ENCODE measurements at places on chromosomes 16 and 17. TPM values are rescaled to one million over a fixed set of nuclear protein-coding genes. Genes with fewer than 3 reads are reported as not detected.

GRCh38 chr16:14088155-14088753 lies 17.1 kb downstream of the MRTFB start:
- no peak for DNase-seq

- no peak for DNase-seq
These were observed 140.0 kb downstream of the TANC2 start for GRCh38 chr17:63106050-63106449.

GRCh38 chr17:62824290-62825131 lies 16.4 kb upstream of the MARCHF10 start:
- DNase-seq: no peak

The PLXDC1 gene
- total RNA-seq: 17.9 TPM

GRCh38 chr16:2902337-2903130 lies 9.2 kb upstream of the FLYWCH1 start:
- no peak for DNase-seq

- DNase-seq: no peak
These were observed 59.3 kb upstream of the KSR1 start for GRCh38 chr17:27396941-27397340.

DNA sequence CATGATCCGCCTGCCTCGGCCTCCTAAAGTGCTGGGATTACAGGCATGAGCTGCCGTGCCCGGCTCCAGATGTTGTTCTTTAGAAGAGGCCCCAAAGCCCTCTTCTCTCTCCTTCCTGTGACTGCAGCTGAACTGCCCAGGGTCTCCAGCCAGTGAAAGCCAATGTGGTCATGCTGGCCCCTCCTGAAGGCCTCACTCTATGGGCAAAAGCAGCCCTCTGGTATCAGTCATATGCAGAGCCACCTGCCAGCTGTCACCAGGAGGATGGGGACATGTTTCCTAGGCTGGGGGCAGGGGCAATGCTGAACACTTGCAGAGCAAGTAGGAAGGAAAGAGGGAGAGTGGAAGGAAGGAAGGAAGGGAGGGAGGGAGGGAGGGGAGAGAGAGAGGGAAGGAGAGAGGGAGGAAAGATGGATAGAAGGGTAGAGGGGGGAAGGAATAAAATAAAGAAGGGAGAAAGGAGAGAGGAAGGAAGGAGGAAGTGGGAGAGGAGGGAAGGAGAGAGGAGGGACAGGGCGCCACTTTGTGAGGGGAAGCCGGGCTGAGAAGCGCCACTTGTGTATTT lies 36.0 kb downstream of the SOCS3 start:
- DNase-seq: no peak

The CES5A gene
- total RNA-seq: not detected

DNA sequence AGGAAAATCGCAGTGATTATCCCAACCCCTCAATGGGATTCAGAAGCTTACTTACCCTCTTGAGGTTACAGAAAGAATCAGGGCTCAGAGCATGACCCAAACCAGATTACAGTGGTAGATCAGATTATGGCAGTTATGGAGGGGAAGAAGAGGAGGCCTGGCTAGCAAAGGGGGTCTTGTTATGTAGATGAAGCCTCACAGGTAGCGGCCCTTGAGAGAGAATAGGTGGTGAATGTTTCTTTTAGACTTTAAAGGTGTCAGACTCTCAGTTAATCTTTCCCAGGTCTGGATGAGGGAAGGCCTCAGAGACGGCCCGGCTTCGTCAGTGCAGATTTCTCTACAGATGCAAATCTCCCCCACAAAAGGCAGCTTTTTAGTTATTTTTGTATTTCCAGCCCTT lies 15.6 kb downstream of the RNF112 start:
- DNase-seq: no peak

DNA sequence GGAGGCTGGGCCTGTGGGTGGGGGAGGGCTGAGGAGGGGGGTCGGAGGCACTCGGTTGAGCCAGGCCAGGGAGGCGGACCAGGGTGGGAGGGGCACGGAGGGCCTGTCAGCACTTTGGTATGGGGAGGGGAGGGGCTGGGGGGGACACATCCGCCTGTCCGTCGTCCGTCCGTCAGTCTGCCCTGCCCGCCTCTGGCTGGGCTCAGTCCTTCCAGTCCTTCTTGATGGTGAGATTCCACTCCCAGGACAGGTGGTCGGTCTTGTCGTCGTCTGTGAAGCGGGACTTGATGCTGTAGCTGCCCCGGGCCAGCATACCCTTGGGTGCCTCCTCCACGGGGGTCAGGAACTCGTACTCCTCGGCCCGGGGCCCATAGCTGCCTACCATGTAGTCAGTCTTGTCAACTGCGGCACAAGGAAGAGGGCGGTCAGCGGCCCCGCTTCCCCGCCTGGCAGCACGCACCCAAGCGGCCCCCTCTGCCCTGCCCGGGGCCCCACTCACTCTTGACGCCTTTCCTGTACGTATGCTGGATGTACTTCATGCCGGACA lies 2.4 kb downstream of the ARHGDIA start:
- no peak for DNase-seq

The CYB5D1 gene
- total RNA-seq: 7.9 TPM

GRCh38 chr17:19939993-19940721 lies 37.5 kb downstream of the AKAP10 start:
- DNase-seq: no peak

The CA4 gene
- total RNA-seq: not detected

DNA sequence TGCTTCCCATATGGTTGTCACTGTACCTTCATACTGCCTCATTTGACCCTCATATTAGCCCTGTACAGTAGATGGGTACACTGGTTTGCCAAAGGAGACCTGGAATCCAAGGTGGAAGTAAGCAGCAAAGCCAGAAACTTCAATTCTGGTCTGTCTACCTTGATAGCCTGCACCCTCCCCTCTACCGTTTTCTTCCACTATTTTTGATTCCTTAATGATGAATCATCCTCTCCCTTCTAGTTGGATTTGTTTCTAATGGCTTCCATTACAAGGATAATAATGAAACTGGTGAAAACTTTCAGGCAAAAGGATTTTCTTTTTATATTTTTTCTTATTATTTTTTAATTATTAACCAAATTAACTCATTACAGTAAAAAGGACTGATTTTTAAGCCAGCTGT lies 17.3 kb downstream of the TAC4 start:
- DNase-seq: no peak
